ENCODE measurements at places on chromosomes 13 and 19. TPM values are rescaled to one million over a fixed set of nuclear protein-coding genes. Genes with fewer than 3 reads are reported as not detected.

GRCh38 chr19:49772850-49773432 is 6.1 kb downstream of the AP2A1 start:
- no peak for DNase-seq

GRCh38 chr13:20144141-20144850 is 16.6 kb downstream of the GJA3 start:
- no peak for DNase-seq

DNA sequence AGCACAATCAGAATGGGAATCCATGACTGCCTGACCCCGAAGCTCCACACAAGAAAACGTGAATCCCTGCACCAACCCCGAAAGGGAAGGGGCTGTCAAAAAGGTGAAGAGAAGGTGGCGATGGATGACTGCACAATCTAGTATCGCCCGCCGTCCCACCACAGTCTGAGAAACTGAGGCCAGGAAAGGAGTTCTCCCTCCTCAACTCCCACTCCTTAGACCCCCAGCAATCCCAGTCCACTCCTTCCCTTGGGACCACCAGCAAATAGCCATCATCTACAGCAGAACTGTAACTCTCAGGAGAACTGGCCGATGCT is 451 bp downstream of the NOSIP start:
- no peak for DNase-seq

- no peak for DNase-seq
Measured at GRCh38 chr13:45630791-45631190, 15.3 kb upstream of the ERICH6B start.

GRCh38 chr13:98538876-98539275 is 38.0 kb downstream of the STK24 start:
- DNase-seq = no peak

- peak; percentile 88 for DNase-seq
Measured at GRCh38 chr13:73059460-73060250, 850 bp downstream of the KLF5 start.

DNA sequence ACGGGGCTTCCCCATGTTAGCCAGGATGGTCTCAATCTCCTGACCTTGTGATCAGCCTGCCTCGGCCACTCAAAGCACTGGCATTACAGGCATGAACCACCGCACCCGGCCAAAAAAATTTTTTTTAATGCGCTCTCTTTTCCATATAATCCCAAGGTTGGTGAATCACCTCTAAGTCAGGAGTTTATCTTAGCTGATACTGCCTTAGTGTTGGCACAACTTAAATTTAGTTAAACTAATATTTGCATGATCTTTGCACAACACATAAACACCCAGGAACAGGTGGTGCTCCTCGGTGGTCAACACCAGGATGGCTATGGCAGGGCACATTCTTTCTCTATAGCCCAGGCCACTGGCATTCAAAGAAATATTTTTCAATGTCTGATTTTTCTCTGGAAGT is 24.1 kb upstream of the PSG7 start:
- no peak for DNase-seq

- DNase-seq = no peak
Measured at GRCh38 chr13:44148159-44148914, 225.3 kb upstream of the SERP2 start.

- DNase-seq = no peak
Measured at GRCh38 chr13:49030213-49030612, 54.5 kb downstream of the FNDC3A start.

- no peak for DNase-seq
Measured at GRCh38 chr13:27551562-27551961, 68.8 kb downstream of the LNX2 start.

- DNase-seq = no peak
Measured at GRCh38 chr13:33548069-33548468, 262.5 kb upstream of the STARD13 start.

DNA sequence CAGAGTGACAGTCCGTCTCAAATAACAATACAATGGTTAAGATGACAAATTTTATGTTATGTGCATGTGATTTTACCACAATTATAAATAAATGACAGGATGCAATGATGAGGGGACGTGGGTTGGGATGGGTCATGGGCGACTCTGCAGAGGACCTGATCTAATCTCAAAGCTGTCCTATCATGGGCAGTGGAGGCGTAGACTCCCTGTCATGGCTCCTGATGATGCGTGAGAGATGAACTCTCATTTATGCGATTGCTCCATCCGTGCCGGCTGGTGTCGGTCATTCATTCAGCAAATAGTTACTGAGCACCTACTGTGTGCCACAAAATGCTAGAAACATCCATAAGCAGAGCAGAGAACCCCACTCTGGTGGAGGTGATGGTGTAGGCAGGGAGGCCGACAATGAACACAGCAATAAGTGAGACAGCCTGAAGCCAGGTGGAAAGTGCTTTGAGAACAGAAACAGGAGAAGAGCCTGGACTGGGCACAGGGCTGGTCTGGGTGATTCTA is 1.7 kb upstream of the REXO1 start:
- no peak for DNase-seq

NFIC gene
- total RNA-seq = 223 TPM

LILRB4 gene
- 2.7 TPM for total RNA-seq
